ENCODE measurements at places on chromosomes 6 and 20.

DNA sequence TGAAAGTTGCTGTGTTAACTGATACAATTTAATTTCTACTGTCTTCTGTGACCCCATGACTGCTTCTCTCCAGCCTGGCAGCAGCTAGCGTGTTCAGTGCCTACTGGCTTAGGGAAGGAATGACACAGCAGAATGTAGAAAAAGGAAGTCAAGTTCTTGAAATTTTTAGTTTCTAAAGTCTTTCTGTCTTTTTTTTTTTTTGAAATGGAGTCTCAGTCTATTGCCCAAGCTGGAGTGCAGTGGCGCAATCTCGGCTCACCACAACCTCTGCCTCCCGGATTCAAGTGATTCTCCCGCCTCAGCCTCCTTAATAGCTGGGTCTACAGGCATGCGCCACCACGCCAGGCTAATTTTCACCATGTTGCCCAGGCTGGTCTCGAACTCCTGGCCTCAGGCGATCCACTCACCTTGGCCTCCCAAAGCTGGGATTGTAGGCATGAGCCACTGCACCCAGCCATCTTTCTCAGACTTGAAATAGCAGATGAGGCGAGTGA, 39.3 kb downstream of the PCNA start:
- DNase-seq, result no peak

DNA sequence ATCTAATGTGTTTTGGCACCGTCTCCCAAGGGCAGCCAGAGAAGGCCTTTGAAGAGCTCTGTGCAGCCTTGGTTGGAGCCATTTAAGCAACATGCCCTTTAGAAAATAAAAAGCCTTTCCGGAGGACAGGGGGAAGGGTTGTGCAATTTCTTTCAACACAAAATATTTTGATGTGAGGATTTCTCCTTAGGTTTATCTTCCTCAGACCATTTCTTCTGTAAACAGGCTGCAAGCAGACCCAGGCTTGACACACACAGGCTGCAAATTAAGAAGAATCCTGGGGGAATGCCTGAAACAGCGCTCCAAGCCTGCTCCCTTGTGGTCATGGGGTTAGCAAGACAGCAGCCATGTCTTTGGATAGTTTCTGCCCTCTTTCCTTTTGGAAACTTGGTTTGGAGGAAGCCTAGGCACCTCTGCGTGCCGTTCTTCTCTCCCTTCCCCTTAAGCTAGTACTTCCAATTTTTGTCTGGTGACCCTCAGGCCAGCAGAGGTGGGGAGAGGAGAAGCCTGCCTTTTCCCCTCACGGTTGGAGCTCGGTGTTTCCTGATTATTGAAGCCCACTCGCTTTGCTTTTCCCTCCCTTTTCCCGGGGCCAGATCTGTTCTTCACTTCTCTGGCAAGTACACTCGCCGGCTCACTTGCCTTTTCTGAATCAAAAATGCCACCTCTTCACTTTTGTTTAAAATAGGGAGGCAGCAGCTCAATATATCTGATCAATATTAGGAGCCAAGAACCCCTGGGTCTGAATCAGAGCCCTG, 39.6 kb upstream of the NOX3 start:
- DNase-seq, result no peak

DNA sequence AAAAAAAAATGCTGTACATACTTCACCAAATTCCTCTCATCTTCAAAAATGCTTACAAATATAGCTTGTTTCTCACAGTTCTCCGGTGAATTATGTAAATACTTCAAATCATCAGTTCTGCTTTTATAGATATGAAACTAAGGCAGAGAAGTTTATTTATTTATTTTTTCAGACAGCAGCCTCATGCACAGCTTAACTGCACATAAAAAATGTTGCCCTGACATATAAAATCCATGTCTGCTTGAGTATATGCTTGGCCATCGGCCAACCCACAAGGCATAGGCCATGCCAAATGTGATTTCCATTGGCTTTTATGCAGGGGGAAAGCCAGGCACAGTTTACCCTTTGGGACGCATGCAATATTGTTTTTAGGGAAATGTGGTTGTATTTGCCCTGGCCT, 57.3 kb upstream of the PHACTR2 start:
- no peak for DNase-seq

GRCh38 chr6:32980488-32981038, 12.2 kb downstream of the BRD2 start:
- no peak for DNase-seq

DNA sequence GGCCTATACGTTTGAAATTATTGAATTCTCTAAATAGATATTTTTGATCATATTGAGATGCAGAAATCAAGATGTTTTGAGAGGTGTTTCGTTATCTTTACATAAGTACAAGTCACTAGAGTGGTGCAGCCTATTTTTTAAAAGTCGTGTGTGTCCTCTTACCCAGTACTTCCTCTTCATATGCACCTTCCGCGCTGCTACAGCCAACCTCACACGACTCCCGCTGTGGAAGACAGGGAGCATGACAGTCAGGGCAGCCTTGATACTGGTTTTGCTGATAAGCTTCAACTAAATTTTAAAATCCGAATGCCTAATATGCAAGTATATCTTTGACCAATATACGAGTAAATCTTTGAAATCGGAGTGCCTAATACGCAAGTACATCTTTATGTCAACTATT, 16.3 kb downstream of the ROS1 start:
- DNase-seq, result no peak
